ENCODE measurements at places on chromosomes 1 and 21.

- DNase-seq: no peak
Measured at GRCh38 chr1:200909757-200910239, 15.1 kb downstream of the INAVA start.

DNA sequence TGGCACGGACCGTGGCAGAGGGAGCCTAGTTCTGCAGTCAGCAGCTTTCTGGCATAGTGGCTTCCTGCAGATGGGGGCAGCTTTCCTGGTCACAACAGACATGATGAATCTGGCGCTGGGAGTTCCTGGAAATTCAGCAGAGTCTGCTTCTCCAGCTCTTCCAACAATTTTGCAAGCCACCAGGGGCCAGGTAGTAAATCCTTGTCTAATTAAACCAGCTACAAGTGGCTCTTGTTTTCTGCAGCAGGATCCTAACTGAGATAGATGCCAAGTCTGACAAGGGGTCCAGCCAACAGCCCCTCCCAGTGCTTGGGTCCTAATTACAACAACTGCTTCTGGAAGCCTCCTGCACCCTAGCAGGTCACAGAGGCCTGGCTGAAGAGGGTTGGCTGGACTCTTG lies 35.8 kb downstream of the TRIM62 start:
- no peak for DNase-seq

DNA sequence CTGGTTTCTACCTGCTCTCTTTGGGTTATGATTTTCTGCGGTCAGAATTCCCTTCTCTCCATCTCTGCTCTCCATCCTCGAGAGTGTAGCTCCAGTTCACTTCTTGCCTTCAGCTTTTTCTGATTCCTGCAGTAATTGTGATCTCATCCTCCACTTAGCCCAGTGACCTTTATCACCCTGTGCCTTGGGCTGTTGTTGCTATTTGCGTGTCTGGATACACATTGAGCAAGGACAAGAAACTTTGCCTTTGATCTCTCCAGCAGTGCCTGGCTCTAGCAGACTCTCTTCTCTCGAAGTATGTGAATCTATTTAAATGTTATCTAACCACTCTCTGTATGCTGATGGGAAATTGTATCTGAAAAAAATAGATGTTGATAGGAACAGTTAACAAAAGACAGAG lies 76.4 kb upstream of the MARK1 start:
- no peak for DNase-seq

DNA sequence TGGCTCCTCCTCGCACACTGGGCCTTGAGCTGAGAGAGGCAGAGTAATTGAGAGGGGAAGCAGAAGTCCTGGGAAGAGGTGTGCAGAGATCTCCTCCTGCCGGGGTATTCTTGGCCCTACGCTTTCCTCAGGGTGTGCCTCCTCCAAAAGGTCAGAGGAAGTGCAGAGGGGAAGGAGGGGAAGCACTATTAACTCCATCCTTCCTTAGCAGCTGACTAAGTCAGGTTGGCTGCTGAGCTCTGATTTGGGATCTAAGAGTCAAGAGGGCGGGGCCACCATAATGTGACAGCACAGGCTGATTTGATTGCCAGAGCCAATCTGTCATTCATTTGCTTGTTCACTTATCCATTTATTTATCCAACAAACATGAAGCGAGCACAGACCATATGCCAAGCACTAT lies 12.3 kb downstream of the ATP2B4 start:
- no peak for DNase-seq

- no peak for DNase-seq
Measured at GRCh38 chr1:36217670-36218069, 6.6 kb upstream of the THRAP3 start.
